ENCODE measurements at places on chromosomes 3 and 15.
A peak's percentile ranks its signal among the peaks of the same experiment; 100 is the strongest.

DNA sequence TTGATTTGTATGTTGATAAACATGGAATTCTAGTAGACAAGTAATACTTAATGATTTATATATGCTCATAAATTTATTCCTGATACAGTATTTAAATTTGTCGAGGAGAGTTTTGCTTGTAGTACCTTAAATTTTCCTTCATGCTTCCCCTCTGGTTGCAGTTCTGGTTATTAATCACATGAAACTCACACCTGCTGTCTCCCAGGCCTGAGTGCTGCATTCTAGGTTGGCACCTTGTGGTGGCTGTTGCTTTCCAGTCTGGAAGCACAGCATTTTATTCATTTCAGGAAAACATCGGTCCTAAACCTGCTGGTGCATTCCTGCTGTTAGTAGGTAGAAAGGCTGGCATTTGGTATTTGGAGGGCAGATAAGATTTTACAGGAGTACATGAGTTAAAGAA, 44.9 kb downstream of the ATP1B3 start:
- DNase-seq = no peak

- DNase-seq = peak; percentile 72
Measured at GRCh38 chr3:33855884-33856546, 57.6 kb downstream of the PDCD6IP start.

DNA sequence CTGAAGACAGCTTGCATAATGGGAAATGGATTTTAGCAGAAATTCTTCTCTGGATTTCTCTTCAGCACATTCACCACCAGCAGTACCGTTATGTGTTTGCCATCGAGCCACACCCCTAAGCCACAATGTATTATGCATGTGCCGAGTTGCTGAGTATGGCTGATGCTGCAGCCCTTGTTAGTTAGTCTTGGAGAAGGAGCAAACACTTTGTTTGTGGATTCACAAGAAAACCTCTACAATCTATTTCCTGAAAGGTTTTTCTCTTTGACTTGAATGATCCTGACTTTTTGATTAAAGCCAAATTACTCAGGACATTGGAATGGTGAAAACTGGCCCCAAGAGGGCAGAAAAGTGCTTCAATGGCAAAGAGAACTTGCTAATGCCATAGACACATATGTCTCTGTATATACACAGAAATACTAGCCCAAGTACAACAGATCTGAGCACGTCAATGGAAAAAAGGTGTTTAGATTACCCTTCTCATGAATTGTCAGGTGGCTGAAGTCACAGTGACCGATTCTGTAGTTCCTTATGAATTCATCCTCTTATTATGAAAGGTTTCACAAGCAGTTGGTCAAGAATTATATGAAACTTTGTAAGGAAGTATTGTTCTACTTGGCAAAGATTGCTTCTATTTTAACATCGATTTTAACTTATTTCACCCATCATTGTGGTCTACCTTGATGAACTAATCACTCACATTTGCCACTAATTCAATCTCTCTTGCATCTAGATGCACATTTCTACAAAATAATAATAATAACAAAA, 103.0 kb downstream of the P3H2 start:
- DNase-seq = peak; percentile 85

- DNase-seq = no peak
Measured at GRCh38 chr15:71660501-71660900, 149.9 kb upstream of the NR2E3 start.

DNA sequence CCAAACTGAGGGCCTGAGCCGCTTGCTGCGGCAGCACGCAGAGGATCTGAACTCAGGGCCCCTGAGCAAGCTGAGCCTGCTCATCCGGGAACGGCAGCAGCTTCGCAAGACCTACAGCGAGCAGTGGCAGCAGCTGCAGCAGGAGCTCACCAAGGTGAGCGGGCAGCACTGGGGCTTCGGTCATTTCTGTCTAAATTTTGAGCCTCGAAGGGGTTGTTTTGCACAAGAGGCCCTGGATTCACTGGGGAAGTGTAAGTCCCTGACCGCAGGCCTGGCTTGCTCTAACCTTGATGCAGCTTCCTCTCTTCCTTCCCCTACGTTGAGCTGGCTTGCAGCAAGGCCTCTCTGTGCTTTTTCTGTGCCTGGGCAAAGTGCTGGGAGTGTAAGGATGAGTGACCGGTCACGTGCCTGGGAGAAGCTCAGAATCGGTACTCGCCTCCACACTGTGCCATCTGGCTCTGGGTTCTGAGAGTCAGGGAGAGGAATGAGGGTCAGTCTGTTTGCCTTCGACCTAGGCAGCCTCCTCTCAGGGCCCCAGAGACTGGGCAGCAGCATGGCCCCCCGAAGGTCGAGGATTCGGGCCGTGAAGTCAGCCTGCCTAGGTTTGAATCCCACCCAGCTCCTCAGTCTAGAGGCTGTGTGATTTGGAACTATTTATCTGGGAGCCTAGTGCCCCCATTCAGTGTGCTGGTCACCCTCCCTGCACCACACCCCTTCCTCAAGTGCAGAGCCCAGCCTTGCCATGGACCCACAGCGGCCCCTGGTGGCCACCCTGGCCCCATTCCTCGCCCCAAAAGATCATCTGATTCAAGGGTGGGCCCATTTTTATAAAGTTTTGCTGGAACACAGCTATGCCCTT, 1.4 kb downstream of the FES start:
- peak; percentile 33 for DNase-seq

DNA sequence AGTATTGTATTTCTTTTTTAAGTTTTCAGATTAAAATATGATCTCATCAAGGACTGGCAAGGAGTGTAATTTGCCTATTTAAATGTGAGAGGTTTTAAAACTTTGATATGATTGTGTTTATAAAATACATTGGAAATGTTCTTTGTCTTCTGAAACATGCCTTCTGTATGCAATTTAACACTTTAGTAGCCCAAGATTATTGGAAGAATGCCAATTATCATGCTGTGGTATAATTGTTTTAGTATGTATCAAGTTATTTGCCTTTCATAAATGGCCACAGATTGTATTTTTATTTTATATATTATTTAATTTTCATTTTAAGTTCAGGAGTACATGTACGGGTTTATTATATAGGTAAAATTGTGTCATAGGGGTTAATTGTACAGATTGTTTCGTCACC, 31.7 kb downstream of the ECT2 start:
- no peak for DNase-seq

GRCh38 chr3:16140116-16140893, 34.2 kb upstream of the GALNT15 start:
- no peak for DNase-seq

- no peak for DNase-seq
Measured at GRCh38 chr15:69011641-69012040, 2.9 kb upstream of the NOX5 start.
